Dermis lymphatic vessel endothelial cell (primary cell): ENCODE measurements at places on chromosomes 13 and 19. TPM values are rescaled to one million over a fixed set of nuclear protein-coding genes. Genes with fewer than 3 reads are reported as not detected.

IFNL1 gene
- total RNA-seq, result not detected in 2 replicates

CEACAM3 gene
- not detected in 2 replicates for total RNA-seq

LILRB1 gene
- total RNA-seq, result under 0.01 TPM in 2 replicates

C19orf85 gene
- total RNA-seq, result not detected in 2 replicates

ZNF835 gene
- total RNA-seq, result under 0.01 TPM in 1 of 2 replicates, not detected in the other

TDRD12 gene
- 0.17 and 0.22 TPM in 2 replicates for total RNA-seq

C1QTNF9 gene
- total RNA-seq, result not detected in 2 replicates

RASAL3 gene
- total RNA-seq, result 11.8 and 18.0 TPM in 2 replicates

JUNB gene
- total RNA-seq, result 149 and 187 TPM in 2 replicates
